ENCODE measurements at places on chromosomes 5 and 9. TPM values are rescaled to one million over a fixed set of nuclear protein-coding genes. Genes with fewer than 3 reads are reported as not detected.
A peak's percentile ranks its signal among the peaks of the same experiment; 100 is the strongest.

DNA sequence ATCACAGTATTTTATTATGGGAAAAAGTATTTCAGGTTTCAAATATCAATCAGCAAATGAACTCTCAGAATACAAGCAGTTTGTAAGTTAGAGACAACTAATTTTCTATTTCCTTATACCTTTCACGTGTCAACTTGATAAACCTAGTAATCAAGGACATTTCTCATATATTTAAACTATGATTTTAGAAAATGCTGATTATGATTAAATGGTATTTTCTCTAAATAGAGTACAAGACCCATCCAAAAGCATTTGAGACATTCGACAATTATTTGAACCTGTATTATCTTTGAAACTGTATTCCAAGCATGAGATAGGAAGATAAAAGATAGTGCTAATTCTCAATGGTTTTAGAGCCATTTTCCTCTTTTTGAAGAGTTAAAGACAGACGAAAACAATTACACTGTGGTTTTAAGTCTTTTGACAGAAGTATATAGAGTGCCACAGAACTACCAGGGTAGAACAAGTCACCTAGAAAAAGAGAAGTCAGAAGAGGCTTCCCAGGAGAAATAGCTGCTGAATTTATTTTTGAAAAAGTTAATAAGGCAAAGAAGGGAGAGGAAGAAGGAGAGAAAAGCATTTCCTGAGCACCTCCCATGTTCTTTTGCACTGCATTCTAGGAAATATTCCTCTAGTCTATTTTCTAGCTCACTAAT, 5.6 kb downstream of the MEIKIN start:
- no peak for DNase-seq

Gene DDX4
- not detected for total RNA-seq

Gene KIF12
- total RNA-seq: 0.36 TPM

Gene AGXT2
- total RNA-seq: not detected

- DNase-seq: peak; percentile 35
These were observed 22.6 kb downstream of the FGF1 start for GRCh38 chr5:142663246-142663645.

DNA sequence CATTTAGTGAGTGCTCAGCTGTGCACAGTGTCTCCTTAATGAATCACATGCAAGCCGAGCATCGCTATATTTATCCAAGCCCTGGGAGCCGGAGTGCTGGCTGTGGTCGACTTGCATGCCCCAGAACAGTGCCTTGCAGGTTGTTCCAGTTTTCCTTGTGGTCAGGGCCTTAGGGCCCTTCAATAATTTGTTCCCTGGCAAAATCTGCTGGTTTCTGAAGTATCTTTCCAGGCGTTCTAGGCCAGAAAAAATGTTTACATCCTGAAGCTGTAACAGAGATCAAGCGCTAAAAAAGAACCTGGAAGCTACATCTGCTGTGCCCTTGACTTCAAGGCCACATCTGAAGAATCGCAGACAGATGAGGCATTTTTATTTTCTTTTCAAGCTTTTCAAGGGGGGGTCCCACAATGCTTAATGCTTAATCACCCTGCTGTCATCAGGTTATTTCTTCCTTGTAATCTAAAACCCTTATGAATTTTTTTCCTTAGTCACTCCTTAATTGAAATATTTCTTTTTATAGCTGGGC, 105.8 kb downstream of the DOCK2 start:
- DNase-seq: peak; percentile 97

Gene KIF4B
- not detected for total RNA-seq

DNA sequence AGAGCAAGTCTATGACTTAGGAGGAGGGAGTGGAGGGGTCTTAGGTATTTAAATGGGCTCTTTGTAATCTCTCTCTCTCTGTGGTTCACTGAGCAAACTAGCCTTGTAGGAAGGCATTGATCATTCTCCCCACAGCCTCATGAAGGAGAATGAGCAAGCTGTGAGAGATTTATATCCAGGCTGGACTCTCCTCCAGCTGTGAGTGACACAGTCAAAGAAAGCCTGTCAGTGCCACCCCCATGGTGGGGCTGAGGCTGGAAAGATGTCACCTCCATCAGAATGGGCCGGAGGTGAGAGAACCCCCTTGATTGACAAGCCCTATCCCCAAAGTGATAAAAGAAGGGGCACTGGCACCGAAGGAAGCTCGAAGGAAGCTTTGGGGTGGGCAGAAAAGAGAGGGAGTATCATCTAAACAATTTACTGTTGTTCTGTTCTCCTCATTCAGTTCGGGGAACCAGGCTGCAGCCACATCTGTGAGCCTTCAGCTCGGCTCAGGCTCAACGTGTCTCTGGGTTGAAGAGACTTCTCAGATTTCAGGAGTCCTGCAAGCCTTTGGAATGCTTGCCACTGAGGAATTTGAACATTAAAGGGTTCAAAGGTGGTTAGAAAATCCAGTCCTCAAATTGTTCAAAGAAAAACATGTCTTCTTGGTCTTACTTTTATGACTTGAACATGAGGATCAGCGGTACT, 538.2 kb upstream of the ZNF462 start:
- DNase-seq: peak; percentile 41

GRCh38 chr9:93258818-93259489, 75.0 kb downstream of the WNK2 start:
- DNase-seq: no peak

DNA sequence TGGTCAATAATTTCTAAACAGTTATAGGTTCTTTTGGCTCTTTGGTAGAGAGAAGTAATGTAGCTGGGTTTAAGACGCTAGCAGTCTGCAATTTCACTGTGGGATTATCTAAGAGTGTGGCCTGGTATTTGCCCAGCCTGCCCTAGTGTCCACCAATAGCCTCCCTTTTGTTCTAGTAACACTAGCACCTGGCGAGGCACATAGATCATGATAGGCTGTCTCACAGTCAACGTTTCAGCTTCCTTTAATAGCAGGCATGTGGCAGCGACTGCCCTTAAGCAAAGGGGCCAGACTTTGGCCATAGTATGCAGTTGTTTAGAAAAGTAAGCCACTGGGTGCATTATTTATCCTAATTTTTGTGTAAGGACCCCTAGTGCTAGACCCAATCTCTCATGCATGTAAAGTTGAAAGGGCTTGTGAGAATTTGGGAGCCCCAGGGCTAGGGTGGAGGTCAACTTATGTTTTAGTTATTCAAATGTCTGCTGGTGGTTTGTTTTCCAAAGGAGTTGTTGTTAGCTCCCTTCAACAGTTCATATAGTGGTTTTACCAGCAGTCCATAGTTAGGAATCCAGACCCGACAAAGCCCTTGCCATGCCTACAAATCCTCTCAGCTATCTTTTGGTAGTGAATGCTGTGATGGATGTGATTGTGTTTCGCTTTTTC, 274.3 kb downstream of the HTR1A start:
- DNase-seq: no peak

Gene FAM163B
- 1.2 TPM for total RNA-seq

- DNase-seq: no peak
These were observed 164.1 kb downstream of the HSD17B3 start for GRCh38 chr9:96137671-96138429.

Gene PPP6C
- 38.3 TPM for total RNA-seq

DNA sequence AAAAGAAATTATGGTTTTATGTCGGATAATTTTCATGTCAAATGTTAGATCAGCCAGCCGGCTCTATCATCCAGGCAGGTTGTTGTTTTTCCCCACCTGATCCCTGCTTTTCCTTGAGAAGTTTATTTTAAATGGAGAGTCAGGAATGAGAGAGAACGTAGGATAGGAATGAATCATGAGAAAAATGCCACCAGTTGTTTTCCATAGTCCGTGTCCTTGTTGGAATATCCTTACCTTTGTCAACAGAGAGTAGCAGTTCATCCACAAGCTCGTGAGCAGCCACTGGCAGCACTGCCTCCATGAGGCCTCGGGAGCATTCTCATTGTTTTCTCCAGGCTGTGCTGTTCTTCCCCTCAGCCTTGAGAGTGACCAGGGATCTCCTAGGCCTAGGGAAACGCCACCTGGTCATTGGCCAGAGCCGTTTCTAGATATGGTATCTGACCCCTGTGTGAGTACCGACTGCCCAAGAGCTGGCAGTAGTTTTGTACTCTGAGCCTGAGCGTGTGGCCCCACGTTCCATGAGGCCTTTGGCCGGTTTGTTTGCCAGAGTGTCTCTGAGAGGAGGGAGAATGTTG, 293.3 kb downstream of the FANCC start:
- DNase-seq: no peak

DNA sequence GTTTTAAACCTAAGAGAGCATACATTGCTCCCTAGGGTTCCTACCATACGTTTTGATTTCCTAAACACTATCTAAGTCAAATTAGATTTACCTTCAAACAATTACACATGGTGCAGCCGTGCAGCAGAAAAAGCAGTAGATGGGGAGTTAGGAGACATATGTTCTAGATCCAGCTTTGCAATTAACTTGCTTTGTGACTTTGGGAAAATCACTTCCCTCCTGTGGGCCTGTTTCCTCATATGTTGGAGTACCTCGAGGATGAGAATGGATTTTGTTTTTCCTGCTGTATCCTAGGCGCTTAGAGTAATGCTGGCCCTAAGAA, 711 bp downstream of the MRPL50 start:
- DNase-seq: no peak

Gene STKLD1
- 1.7 TPM for total RNA-seq

- DNase-seq: no peak
These were observed 30.0 kb downstream of the ZCCHC7 start for GRCh38 chr9:37150415-37150814.

GRCh38 chr5:130708754-130709153, 456.3 kb downstream of the HINT1 start:
- DNase-seq: no peak

GRCh38 chr9:5873439-5873838, 17.2 kb upstream of the MLANA start:
- no peak for DNase-seq

Gene SH3PXD2B
- total RNA-seq: 18.5 TPM

Gene SLC34A1
- total RNA-seq: not detected

- no peak for DNase-seq
These were observed 608.4 kb downstream of the TLE1 start for GRCh38 chr9:81080900-81081299.

- DNase-seq: no peak
These were observed 46.7 kb downstream of the RASGEF1C start for GRCh38 chr5:180162304-180162661.

- no peak for DNase-seq
These were observed 24.0 kb downstream of the NR6A1 start for GRCh38 chr9:124747065-124747464.

Gene ASPN
- 0.10 TPM for total RNA-seq

- peak; percentile 74 for DNase-seq
These were observed 10.6 kb downstream of the MTAP start for GRCh38 chr9:21812946-21813568.

DNA sequence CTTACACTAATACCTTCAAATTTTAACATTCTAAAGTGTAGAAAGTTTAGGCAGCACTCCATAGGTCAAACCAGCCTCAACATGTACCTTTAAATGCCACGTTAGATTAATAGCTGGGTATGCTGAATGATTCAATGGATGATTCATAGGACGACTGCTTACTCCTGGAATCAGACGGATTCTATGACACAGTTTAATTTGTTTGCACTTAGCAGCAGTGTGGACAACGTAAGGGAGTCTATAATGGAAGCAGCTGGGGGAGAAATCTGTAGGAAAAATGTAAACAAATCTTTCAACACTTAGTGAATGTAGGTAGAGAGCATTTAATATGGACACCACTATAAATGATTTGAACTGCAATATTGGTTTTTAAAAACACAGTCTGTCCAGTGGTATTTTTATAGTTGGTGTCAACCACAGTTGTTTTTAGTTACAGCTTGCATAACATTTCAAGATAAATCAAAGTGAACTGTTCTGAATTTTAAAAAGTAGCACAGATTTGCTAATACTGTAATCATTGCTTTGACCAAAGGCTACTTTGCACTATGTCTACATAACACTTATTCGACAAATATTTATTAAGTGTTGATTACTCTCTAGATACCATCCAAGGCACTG, 701.5 kb upstream of the MEF2C start:
- peak; percentile 53 for DNase-seq

- no peak for DNase-seq
These were observed 17.0 kb downstream of the OR13J1 start for GRCh38 chr9:35852876-35853865.

Gene ANKRD20A1
- total RNA-seq: not detected

GRCh38 chr9:115758441-115758840, 395.1 kb upstream of the PAPPA start:
- DNase-seq: peak; percentile 58

DNA sequence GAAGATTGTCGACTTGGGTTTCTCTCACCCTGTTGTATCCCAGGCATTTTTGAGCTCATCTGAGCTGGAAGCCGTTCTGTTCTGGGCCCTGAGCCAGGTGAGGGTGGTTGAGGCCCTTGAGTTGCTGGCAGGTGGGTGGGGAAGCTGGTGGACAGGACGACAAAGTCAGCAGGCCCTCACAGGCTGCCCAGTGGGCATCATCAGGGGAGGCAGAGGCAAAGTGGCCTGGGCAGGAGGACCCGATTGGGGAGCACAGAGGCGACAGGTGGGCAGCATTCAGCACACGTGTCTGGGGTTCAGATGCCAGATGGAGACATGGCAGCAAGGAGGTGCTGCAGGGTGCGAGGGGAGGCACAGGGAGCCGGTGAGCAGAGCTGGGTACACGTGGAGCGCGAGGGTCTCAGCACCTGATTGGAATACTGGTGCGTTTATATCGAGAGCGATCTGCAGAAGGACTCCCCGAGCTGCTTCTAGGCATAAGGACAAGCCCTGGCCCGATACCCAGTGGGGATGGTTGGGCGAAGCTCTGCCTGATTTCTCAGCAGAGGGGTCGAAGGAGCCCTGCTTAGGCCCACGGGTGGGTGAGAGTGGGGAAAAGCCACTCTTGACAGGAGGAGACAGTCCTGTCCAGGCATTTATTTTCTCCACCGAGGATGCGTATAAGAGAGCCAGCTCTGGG, 49.0 kb upstream of the SUSD3 start:
- no peak for DNase-seq

- peak; percentile 7 for DNase-seq
These were observed 199.5 kb upstream of the TAS2R1 start for GRCh38 chr5:9829621-9830020.

Gene FBLL1
- total RNA-seq: 1.7 TPM

GRCh38 chr5:68958428-68958827, 135.4 kb upstream of the SLC30A5 start:
- DNase-seq: no peak

Gene IFNA21
- not detected for total RNA-seq

Gene GM2A
- total RNA-seq: 15.5 TPM

- DNase-seq: no peak
These were observed 98.2 kb downstream of the DPYSL3 start for GRCh38 chr5:147411359-147412319.

DNA sequence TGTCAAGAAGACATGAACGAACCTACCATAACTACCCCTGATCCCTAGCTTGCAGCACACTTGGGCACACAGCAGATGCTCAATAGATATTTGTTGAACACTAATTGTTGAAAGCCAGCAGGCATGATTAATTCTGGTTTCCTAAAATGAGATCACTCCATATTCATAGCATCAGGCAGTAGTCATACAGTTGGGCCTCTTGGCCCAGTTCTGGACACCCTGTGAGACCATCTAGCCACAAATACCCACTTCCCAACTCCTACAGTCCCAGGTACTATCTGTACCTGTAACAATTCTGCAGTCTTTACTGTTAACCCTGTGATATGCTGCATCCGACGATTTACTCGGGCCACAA, 24.2 kb downstream of the P4HA2 start:
- DNase-seq: peak; percentile 17

GRCh38 chr9:105150991-105151685, 93.3 kb upstream of the SLC44A1 start:
- DNase-seq: peak; percentile 56

Data from RPMI7951 (cell line).